ENCODE measurements at places on chromosomes 4 and X.

- DNase-seq = no peak
These were observed 12.2 kb downstream of the RGS12 start for GRCh38 chr4:3304831-3305609.

GRCh38 chr4:100348473-100348872 is 158.2 kb upstream of the DDIT4L start:
- no peak for DNase-seq

GRCh38 chr4:139642364-139642763 is 23.3 kb upstream of the MGST2 start:
- DNase-seq = no peak

GRCh38 chrX:10178866-10179463 is 22.2 kb downstream of the CLCN4 start:
- no peak for DNase-seq

DNA sequence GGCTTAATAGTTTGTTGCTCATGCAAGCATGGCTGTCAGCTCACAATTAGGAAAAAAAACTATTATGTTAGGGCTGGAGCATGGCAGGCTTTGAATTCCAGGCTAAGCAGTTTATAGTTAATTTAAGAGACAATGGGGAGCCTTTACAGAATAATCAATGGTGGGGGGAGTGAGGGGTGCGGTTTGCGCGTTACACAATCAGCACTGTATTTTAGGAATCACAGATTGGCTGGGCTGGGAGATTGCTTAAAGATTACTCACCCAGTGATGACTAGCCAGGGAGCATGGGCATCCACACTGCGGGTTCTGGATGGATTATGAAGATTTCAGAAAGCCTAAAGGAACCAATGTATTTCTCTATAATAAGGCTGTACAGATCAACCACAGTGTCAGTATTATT is 186.6 kb downstream of the SOX3 start:
- DNase-seq = no peak

DNA sequence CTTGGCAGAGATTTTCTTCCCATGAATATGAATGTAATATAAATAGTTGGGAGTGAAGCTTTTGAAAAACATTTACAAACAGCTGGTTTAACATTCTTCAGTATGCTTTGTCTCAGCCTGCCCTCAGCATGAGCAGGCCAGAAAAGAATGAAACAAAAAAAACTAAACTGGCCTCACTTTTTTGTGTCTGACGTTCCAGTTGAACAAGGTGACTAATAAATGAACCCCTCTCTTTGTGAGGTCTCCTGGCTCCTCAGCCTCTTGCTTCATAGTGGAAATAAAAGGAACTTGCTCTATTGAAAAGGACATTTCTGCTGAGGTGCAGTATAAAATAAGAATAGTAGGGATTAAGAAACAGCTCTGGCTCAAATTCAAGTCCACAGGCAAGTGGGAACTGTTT is 9.4 kb downstream of the CHST7 start:
- no peak for DNase-seq

DNA sequence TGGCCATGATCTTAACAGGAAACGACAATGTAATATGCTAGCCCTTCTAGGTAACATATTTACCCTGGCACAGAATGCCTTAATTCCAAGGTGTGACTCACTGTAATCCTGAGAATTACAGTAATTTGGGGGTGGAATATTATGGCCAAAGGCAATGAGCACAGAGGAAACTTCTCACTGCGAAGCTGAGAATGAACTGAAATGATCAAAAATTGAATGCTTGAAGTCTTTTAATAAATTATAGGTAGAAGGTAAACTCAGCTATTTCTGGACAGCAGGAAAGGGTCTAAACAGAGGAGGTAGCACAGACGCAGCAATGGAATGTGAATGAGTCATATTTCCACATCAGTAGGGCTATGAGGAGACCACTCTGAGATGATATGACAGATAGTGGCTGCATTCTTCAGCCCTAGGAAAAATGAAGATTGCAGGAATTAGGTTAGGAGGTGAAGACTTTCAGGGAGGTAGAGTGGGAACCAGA is 312.6 kb downstream of the PACRGL start:
- DNase-seq = no peak

- peak; percentile 74 for DNase-seq
These were observed 39.2 kb downstream of the COPS4 start for GRCh38 chr4:83074086-83074704.

DNA sequence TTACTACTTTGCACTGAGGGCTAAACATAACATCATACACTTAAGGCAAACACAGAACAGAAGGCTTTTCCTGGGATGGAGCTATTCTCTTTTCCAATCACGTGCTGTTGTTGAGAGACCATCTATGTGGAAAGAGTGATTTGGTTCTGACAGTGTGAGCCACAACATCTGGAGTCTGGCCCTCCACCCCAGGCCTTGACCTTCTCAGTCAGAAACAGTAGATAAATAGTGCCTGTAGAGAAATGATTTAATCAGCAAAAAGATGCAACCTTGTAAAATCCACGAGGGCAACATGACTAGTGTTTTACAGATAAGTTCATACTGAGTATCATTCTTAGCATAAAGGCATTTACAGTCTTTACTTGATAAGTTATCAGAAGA is 10.8 kb upstream of the SFRP2 start:
- no peak for DNase-seq

DNA sequence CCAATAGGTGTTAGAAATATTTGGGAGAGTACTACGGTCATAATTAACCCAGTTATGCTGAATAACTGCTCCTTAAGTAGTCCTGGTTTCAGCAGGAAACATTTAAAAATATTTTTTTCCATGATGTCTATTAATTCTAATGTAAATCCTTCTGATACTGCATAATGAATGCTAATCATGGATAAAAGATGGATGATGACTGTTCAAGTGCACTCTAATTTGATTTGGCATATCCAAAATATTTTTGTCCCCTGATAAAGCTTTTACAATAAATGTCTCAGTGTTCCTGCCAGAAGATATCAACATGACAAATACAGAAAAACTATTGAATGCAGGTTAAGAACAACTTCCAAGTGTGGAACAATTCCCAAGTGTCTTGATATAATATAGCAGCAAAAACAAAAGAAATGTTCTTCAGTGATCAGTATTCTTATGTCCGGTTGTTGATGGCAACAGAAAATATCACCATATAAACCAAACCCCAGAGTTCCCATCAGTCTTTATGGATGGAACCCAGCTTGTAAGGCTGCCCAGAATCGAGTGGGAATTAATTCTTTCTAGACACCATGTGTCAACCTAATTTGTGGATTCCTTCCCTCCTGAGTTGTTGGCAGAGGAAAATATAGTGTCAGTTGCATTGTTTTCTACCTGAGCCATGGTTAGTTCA is 205.4 kb upstream of the GK2 start:
- DNase-seq = no peak

DNA sequence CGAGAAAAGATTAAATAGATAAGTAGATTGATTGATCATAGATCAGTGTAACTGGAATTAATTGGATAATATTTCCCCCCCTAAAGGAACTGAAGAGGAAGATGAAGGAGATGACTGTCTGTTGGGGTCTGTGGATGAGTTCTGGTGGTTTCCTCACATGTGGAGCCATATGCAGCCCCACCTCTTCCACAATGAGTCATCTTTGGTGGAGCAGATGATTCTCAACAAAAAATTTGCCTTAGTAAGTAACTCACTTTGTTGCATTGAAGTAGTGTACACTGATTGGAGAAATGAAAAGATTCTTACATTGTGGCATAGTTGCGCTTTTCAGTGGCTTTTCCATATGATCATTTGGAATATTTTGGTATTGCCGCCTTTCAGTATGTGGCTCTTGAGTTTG is 80.4 kb downstream of the NDST3 start:
- no peak for DNase-seq

DNA sequence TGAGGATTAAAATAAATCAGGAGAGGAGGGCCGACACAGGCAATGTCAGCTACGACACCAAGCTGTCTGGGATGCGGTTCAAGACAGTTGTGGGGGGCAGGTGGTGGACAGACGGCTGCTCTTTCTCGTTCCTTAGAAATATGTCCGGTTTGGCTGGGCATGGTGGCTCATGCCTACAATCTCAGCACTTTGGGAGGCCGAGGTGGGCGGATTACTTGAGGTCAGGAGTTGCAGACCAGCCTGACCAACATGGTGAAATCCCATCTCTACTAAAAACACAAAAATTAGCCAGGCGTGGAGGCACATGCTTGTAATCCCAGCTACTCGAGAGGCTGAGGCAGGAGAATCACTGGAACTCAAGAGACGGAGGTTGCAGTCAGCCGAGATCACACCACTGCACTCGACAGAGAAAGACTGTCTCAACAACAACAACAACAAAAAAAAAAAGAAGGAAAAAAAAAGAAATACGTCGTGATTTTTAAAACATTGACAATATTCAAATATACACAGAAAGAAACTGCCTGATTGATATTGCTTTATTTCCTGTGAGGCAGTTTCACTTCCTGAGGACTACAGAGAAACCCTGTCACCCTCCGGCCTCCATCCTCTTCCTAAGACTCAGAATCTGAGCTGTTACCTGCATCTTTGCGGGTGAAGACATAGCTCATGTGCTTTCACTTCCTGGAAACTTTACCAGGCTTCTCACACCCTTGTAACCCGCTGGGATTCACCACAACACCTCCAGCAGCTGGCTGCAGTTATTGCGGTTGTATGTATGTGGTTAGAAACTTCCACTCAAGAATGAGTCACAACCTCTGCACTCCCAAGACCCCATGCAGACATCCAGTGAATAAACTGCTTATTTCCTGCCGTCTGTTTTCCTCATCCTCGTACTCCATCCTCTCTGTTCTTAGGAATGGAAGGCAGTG is 63.8 kb upstream of the STS start:
- DNase-seq = peak; percentile 80

- DNase-seq = no peak
These were observed 241.6 kb downstream of the MGST2 start for GRCh38 chr4:139907001-139907809.

DNA sequence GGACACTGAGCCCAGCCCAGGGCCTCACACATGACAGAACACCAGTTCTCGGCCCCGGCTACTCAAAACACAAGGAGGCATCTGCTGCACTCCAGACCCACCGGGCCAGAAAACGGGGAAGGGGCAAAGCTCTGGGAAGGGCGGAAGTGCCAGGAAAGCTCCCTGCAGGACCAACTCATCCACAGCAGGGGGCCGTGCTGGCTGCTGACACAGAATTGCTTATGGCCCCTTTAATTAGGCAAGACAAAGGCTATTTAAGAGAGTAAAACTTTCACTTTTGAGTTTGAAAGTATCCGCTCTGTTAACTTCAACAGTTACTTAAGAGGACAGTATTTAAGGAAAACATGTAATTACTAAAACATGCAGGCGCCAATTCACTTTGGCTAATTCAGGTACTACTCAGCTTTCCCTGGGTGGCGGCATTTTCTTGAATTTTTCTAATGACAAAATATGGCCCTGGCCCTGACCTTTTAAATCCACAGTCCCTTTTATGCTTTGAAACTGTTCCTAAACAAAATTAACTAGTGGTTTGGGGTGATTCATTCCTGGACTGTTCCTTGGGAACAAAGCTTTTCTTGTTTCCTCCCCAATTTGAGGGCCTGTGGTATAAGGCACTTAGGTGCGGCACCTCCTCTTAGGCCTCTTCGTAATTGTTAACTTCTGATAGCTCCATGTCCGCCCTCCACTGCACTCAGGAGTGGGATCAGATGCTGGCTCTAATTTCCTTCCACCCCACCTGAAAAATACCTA is 40.4 kb downstream of the NSG1 start:
- DNase-seq = no peak

- no peak for DNase-seq
These were observed 55.8 kb upstream of the PRDM8 start for GRCh38 chr4:80141543-80141942.

DNA sequence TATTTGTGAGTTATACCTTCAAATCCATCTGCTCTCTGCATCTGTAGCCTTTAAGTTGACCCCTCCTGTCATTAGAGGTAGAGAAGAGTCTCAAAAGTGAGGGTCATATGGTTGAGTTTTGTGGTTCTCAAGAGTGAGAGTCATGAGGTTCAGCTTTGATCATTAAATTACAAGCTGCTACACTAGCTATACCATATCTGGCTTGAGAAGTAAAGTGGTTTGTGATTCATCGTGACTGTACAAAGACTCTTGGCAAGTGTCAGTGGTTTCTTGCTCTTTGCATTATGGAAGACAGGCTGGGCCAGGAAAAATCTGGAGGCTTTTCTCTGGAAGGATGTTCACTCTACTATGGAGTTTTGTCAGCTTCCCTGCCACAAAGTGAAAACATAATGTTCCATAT is 170.6 kb downstream of the ZC4H2 start:
- DNase-seq = no peak

DNA sequence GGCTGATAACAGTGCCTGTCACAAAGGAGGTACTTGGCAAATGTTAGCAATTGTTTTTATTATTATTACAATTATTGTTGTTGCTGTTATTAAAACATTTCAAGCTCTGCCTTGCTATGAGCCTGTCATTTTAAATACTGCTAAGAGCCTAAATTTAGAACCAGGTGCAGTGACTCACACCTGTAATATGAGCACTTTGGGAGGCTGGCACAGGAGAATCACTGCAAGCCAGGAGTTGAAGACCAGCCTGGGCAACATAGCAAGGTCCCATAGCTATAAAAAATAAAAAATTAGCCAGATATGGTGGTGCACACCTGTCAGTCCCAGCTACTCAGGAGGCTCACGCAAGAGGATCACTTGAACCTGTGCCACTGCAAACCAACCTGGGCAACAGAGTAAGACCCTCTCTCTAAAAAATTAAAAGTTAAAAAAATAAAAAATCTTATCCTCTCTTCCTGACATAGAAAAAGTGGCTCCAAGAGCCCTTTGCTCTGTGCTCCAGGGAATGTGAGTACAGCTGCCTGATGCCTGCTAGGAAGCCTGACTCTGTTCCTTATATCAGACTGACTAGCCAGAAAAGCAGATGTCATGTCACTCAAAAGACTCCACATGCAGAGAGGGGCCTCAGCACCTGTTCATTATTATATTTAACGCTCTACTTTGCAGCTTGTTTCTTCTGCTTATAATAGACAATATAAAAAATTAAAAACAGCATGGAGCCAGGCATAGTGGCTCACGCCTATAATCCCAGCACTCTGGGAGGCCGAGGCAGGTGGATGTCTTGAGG is 234.0 kb downstream of the OPHN1 start:
- DNase-seq = no peak

- DNase-seq = no peak
These were observed 61.4 kb upstream of the PJA1 start for GRCh38 chrX:69226459-69227158.

- no peak for DNase-seq
These were observed 226.8 kb downstream of the STIM2 start for GRCh38 chr4:27087306-27088045.

DNA sequence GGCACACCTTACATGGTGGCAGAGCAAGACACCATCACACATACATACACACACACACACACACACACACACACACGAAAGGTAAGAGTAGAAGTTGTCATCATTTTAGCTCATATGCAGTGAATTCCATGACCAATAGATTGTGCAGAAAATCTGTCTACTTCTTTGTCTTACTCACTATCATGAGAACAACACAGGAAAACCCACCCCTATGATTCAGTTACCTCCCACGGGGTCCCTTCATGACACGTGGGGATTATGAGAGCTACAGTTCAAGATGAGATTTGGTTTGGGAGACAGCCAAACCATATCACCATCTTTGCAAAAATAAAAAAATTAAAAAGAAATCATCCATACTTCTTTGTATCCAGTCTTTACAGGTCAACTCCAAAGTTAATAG is 221.1 kb downstream of the BMPR1B start:
- DNase-seq = no peak
